Non-pigmented ciliary epithelial cell (primary cell): ENCODE measurements at places on chromosomes 7 and 10.
A peak's percentile ranks its signal among the peaks of the same experiment; 100 is the strongest.

GRCh38 chr10:13390604-13391522 lies 42.8 kb upstream of the SEPHS1 start:
- DNase-seq, result no peak

- DNase-seq, result no peak
Measured at GRCh38 chr10:28925121-28925663, 247.9 kb downstream of the BAMBI start.

DNA sequence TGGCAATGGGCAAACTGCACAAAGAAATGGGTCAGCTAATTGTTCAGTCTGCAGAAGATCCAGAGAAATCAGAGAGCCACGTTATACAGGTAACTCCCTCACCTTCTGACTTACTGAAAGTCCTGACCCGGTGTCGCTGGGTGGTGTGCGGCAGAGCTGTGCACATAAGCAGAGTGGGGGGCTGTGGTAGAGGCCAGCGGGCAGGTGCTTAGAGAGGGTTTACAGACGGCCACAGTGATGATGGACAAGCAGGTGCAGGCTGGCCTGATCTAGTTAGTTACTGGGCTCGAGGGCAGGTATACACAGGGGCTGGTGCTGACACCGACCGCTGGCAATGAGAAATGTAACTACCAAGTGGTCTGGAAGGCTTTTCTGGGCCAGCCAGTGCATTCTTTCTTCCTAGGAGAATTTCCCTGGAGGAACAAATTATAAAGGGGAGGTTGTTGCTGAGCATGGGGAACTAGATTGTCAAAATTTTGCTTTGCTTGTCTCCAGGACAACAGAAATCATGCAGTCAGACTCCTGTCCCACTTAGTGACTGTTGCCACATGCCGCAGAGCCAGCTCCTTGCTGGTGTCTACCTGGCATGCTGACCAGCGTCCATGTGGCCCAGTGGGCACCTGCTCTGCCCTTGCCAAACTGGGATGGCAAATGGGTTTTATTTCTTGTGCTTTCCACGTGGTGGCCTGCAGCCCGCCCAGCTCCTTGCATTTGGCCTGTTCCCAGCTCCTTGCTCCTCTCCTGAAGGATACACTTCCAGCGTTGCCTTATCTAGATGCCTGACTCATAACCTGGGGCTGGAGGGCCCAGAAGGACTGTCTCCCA lies 28.8 kb downstream of the DENND10 start:
- no peak for DNase-seq

GRCh38 chr7:44639671-44640321 lies 33.4 kb downstream of the OGDH start:
- DNase-seq, result peak; percentile 86

- DNase-seq, result no peak
Measured at GRCh38 chr10:60167050-60167449, 222.6 kb downstream of the ANK3 start.

DNA sequence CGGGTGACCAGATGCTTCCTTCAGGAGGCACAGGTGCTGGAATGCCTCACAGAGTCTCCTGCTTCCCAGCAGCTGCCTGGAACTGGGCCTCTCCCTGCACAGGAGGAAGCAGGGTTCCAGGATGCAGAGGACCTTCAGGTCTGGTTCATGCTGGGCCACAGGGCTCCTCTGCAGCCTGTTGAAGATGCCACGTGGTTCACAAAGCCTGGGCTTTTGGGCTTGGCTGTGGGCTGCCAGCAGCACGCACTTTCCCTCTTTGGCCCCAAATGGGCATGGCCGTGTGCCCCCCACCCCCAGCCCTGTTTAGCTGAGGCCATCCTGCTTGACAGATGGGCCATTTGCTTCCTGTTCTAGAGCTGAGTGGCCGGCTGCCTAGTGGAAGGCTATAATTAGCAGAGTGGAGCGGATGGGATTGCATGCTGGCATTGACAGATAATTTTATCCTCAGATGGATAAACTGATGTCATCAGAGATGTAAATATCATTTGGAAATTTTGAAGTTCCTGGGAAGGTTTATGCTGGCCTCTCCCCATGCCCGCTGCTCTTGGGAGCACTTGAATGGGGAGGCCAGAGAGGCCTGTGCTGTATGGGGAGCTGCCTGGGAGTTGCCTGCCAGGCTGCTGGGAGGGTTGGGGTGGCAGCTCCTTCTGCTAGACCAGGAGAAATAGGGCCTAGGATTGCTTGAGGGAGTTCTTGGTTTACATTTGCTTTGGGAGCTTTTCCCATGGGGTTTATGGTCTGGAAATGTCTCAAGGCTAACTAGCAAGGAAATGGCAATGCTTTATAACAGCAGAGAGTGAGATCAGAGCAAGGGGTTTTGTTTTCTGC lies 28.2 kb downstream of the TSPAN15 start:
- DNase-seq, result no peak

- no peak for DNase-seq
Measured at GRCh38 chr7:44535348-44536064, 5.6 kb downstream of the NPC1L1 start.

- no peak for DNase-seq
Measured at GRCh38 chr10:59124187-59124586, 52.3 kb upstream of the PHYHIPL start.

DNA sequence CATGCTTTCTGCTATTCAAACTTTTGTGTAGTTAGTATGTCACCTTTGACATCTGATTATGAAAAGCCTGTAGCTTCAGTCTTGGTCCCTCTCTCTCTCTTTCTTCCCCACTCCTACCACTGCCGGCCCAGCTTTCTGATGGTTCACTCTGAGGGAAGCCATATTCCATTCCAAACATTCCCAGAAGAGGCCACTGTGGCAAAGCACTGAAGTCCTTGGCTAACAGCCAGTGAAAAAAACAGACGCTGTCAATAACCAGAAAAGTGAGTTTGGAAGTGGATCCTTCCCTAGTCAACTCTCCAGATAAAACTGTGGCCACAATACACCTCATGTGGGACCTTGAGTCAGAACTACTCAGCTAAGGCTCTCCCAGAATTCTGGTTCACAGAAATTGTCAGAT lies 950.7 kb upstream of the PHF14 start:
- DNase-seq, result peak; percentile 2

GRCh38 chr7:18064242-18064838 lies 36.7 kb upstream of the PRPS1L1 start:
- no peak for DNase-seq

GRCh38 chr7:23105086-23105643 lies 420 bp upstream of the KLHL7 start:
- no peak for DNase-seq

GRCh38 chr10:98694883-98695282 lies 248.1 kb upstream of the HPS1 start:
- DNase-seq, result no peak
